Renal cortical epithelial cell (primary cell): ENCODE measurements at places on chromosomes 7 and 10.

GRCh38 chr10:14660831-14661230, 113.9 kb downstream of the FAM107B start:
- DNase-seq, result no peak

DNA sequence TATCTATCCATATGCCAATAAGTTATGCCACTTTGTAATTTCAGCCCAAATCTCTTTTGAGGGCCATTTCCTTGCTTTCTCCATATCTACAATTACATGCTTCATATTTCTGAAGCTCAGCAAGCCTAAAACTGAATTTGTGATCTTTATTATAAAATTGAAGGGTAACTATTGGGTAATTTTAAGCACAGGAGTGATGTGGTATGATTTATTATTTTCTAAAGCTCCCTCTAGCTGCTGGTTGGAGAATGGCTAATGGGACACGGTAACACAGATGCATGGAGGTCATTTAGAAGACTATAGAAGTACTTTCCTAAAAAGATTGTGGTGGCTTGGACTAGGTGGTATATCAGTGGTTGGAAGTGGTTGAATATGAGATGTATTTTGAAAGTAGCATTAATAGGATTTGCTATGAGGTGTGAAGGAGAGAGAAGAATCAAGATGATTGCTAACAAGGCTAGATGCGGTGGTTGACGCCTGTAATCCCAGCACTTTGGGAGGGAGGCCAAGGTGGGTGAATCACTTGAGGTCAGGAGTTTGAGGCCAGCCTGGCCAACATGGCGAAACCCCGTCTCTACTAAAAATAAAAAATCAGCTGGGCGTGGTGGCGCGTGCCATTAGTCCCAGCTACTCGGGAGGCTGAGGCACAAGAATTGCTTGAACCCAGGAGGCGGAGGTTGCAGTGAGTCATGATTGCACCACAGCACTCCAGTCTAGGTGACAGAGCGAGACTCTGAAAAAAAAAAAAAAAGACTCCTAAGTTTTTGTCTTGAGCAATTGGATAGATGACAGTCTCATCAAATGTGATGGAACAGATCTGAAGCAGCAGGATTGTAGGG, 13.9 kb downstream of the KLHDC10 start:
- DNase-seq, result no peak

GRCh38 chr7:45593877-45594276, 19.7 kb downstream of the ADCY1 start:
- DNase-seq, result no peak

GRCh38 chr7:103996017-103996551, 6.6 kb upstream of the RELN start:
- no peak for DNase-seq

- peak; percentile 74 for DNase-seq
These were observed 31.2 kb downstream of the GSTO2 start for GRCh38 chr10:104300002-104300735.

DNA sequence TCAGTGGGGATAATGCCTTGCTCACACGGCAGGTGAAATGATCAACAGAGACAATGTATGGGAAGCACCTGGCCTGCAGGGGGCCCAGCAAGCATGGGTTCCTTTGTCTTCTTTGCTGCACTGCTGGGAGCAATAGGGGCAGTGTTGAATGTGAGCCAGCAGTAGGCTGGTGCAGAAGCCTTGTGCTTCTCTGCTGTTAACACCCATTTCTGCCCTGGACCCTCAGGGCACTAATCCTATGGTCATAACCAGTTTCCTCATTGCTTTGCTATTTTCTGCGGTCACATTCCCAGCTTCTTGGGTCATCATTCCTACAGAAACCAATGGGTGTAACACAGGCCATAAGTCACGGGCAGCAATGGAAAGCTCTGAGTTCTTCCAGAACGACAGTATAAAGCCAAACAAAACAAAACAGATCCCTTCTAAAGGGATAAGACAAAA, 10.9 kb upstream of the LGI1 start:
- DNase-seq, result peak; percentile 96

GRCh38 chr10:51171946-51172345, 97.7 kb downstream of the PRKG1 start:
- DNase-seq, result peak; percentile 12

GRCh38 chr7:95095259-95095965, 188.0 kb downstream of the PPP1R9A start:
- DNase-seq, result no peak

DNA sequence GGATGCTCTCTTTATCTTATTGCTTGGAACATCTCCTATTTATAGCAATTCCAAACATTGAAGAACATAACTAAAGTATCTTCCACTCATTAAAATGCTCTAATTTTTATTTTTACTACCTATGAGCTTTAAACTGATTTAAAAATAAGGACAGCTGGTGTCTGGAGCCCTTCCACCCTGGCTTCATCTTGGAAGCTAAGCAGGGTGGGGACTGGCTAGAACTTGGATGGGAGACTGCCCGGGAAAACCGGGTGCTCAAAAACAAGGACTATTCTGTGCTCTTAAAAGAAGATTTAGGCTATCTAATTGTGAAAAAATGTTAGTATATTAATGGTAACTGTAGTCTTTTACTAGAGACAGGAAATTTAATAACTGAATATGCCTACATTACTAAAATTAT, 69.2 kb downstream of the ARMC3 start:
- peak; percentile 11 for DNase-seq

- DNase-seq, result peak; percentile 16
These were observed 918 bp downstream of the PWWP2B start for GRCh38 chr10:132397671-132398565.

DNA sequence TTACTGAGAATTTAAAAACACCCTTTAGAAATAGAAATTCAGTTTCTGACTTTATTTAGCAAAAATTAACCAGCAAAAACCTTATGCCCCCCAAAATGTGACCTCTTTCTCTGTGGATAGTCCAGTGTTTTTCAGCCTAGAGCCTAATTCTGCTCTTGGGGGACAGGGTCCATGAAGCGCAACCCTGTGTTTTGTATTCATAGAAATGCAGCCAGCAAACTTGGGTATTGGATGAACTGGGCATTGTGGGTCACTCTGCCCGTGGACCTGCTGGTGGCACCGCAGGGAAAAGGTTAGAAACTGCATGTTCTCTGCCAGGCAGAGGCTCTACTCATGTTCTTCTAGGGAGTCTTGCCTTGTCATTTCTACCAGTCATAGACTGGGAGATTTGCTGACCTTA, 787.4 kb upstream of the C7orf33 start:
- no peak for DNase-seq

GRCh38 chr7:106262221-106262881, 22.4 kb downstream of the NAMPT start:
- DNase-seq, result no peak

GRCh38 chr10:6565588-6565987, 14.5 kb downstream of the PRKCQ start:
- peak; percentile 34 for DNase-seq

GRCh38 chr7:121099572-121099971, 111.1 kb downstream of the CPED1 start:
- no peak for DNase-seq

- no peak for DNase-seq
These were observed 161.9 kb downstream of the GRK5 start for GRCh38 chr10:119368991-119369869.

- DNase-seq, result peak; percentile 98
These were observed 612.4 kb downstream of the TNS3 start for GRCh38 chr7:46969303-46970130.

- DNase-seq, result peak; percentile 84
These were observed 631.1 kb upstream of the MBL2 start for GRCh38 chr10:53403688-53404087.

- no peak for DNase-seq
These were observed 84.1 kb downstream of the BMPR1A start for GRCh38 chr10:86840498-86840897.

DNA sequence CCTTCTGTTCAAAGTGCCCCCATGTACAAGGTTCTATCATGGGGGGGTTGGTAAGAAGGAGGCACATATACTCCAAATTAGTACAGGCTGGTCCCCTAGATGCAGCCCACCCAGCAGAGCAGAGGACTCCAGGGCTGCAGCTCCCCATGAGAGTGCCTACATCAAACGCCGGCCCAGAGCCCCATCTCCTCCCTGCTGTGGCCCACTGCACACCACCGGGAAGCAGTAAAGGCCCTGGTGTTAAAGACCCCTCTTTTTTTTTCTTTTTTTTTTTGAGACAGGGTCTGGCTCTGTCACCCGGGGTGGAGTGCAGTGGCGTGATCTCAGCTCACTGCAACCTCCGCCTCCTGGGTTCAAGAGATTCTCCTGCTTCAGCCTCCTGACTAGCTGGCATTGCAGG, 47.4 kb downstream of the SH3PXD2A start:
- no peak for DNase-seq

DNA sequence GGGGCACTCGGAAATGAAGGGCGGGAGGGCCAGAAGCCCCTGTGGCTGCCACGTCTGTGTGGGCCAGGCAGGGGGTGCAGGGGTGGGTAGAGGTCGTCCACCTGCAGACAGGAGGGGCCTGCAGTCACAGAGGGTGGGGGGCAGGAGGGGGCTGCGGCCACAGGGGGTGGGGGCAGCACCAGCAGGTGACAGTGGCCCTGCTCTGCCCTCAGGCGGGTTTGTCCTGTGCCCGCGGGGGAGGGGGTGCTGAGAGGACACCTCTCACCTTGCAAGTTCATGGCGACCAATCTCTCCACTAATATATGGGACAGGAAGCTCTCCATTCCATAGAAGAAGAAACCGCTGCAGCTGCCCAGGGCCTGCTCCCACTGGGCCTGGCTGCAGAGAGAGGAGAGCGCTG, 26.6 kb upstream of the NKX6-2 start:
- no peak for DNase-seq

DNA sequence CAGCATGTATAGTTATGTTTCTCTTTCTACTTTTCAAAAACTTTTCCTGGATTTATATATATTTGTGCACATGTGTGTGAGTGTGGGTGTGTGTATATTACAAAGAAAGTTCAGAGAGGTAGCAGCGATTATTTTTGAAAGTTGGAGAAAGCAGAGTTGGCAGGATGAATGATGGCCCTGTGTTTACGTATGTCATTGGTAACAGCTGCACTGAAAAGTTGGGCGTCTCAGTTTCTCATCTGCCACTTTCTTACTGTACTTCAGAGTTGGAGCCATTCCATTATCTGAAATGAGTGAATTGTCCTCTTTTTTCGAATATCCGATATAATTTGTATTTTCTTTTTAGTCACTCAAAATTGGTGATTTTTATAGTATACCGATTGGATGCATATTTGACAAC, 172.2 kb downstream of the CDK14 start:
- no peak for DNase-seq

- DNase-seq, result peak; percentile 99
These were observed 22.6 kb upstream of the AKR1C3 start for GRCh38 chr10:5071411-5072198.

DNA sequence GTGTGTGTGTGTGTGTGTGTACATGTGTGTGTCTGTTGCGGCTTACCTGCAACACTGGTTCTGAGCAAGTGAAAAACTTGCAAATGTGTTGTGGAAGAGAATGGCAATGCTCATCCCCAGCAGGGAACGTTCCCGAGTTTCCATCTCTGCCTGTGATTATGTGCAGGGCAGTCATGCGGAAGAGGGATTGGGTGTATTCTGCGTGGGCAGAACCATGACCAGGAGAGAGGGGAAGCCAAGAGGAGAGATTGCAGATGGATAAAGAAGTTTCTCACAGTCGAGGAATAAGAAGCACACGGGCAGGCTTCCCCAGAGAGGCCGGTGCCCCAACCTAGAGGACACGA, 99.9 kb downstream of the CTBP2 start:
- peak; percentile 82 for DNase-seq

DNA sequence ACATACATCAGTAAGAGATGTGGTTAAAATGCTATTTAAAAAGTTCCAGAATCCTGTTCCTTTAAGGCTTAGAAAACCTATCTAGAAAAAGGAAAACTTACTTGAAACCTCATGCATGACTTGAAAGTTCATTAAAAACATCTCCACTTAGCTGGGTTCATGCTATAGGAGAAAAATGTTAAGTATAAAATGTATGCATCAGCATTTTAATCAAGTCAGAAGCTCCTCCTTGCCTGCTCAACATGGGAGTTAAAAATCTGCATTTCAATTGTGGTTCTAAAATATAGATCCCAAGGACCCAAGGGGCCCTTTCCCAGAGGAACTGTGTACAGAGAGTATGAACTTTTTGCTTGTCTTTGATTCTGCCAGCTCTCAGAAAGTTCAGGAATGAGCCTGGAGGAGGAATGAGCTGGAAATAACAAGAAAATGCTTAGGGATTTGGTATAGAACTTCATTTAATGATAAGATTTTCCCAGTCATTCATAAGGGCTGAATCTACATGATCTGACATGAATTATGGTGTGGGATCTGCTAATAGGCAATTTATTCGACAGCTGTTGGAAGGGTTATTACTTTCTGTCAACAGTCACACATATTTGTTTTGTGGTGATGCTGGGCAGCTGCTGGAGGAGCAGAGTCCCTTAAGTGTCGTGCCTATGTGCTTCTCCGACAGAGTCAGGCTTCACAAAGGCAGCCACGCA, 85.6 kb upstream of the MTPN start:
- DNase-seq, result no peak

DNA sequence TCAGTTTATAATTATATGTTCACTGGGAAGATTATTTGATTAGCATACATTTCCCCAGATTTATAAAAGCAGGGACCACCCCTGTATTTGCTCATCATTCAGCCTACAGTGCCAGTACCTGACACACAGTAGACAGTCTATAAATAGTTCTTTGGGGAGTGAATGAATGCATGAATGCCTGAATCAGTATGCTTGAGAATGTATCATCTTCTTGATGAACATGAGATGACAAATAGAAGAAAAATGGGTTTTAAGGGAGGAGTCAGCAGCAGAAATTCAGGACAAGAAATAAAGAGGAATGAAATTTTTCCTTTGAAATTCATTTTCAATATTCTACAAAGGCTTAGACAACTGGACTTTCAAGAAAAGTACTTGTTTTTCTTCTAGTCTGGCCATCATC, 295.8 kb upstream of the LRRTM3 start:
- DNase-seq, result no peak

DNA sequence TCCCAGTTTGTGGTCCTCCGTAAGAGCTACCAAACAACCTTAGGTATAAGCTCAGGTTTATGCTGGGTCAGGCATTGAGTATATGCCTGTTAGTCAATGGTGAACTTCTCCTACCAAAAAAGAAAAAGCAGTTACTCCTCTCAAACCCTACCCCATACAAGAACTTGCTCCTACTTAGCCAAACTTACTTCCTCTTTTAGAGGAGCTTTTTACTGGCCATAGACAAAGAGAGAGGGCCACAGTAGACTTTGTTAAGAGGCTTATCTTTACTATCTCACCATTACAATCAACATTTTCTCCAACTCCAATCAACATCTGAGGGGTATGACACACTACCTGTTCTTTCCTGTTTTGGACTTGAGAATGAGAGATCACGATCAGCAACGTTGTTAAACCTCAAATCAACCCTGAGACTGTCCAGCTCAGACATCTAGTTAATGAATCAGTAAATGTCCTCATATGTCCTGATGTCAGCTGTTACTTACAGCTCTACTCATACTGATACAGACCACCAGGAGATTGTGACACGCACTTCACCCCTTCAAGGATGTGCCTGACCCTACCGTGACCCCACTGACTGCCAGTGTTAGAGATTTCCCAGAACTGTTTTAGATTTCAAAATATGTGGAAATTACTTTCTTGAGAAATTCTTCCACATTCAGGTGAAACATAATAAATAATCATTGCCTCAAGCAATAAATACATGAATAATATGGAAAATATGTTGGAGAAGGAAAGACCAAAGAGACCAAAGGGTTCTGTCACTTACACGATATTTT, 18.4 kb upstream of the CCDC71L start:
- peak; percentile 97 for DNase-seq

- peak; percentile 21 for DNase-seq
These were observed 34.6 kb downstream of the ANKRD7 start for GRCh38 chr7:118259115-118259514.

- no peak for DNase-seq
These were observed 278.3 kb downstream of the KIF20B start for GRCh38 chr10:89979726-89980125.

GRCh38 chr10:85317827-85318226, 989.4 kb downstream of the CCSER2 start:
- no peak for DNase-seq
